ENCODE measurements at places on chromosomes 16 and 17.

- no peak for DNase-seq
These were observed 41.5 kb downstream of the NF1 start for GRCh38 chr17:31136319-31136718.

GRCh38 chr17:69949496-69949895 lies 125.5 kb upstream of the KCNJ16 start:
- DNase-seq = no peak

DNA sequence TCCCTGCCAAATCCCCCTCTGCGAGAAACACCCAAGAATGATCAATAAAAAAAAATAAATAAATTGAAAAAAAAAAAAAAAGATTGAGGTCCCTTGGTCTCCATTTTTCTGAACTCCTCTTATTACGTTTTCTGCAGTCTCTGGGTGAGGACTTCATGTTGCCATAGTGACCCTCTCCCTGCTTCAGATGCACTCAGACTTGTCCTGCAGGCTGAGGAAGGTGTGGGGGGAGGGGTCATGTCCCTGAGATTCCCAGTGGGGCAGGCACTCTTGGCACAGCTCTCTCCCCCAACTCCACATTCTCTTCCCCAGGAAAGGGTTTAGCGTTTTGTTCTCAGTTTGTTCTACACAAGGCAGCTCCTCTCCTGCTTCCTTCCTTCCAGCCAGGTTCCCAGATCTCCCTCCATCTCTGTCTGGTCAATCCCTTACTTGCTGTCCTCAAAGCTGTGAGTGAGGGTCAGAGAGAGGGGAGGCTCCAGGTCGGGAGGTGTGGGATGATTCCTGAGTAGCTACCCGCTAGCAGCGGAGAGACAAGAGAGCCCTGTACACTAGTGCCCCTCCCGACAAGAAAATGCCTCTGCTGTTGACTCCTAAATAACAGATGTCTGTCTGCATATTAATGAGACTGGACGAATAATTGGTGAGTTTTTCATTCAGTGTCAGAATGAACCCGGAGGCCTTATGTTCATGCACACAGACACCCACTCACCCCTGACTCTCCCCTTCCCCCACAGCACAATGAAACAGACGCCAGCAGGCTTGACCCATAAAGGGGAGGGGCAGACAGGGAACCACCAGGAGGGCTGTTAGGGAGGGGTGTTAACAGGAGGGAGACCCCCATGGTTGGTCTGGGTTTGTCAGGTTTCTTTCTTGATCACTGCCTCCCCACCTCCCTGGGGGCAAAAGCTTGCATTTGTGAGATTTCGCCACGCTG lies 9.2 kb downstream of the RND2 start:
- DNase-seq = no peak

DNA sequence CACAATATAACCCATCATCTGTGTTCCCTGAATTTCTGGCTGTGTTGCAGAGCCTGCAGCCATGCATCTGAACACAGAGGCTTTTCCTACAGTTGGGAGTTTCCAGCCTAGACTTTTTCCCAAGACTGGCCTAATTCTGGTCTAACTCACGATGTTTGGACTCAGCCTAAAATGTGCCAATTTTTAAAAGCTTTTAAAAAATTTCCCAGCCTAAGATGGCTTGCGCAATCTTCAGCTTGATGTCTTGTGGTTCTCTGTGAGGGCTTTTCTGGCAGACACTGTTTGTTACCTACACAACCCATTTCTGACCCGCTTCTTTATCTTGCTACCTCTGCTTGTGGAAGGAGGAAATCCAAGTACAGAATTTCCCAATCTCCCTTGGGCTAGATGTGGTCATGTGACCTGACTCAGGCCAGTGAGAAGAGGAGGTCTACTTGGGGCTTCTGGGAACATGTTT lies 72.7 kb upstream of the GAS7 start:
- no peak for DNase-seq

GRCh38 chr16:24150282-24150681 lies 105.9 kb upstream of the CACNG3 start:
- DNase-seq = no peak

- no peak for DNase-seq
These were observed 67.1 kb upstream of the METRNL start for GRCh38 chr17:83012200-83012785.

GRCh38 chr17:35488991-35489390 lies 40.4 kb upstream of the SLFN13 start:
- DNase-seq = no peak

- no peak for DNase-seq
These were observed 429 bp downstream of the KIF1C start for GRCh38 chr17:4998027-4998731.

DNA sequence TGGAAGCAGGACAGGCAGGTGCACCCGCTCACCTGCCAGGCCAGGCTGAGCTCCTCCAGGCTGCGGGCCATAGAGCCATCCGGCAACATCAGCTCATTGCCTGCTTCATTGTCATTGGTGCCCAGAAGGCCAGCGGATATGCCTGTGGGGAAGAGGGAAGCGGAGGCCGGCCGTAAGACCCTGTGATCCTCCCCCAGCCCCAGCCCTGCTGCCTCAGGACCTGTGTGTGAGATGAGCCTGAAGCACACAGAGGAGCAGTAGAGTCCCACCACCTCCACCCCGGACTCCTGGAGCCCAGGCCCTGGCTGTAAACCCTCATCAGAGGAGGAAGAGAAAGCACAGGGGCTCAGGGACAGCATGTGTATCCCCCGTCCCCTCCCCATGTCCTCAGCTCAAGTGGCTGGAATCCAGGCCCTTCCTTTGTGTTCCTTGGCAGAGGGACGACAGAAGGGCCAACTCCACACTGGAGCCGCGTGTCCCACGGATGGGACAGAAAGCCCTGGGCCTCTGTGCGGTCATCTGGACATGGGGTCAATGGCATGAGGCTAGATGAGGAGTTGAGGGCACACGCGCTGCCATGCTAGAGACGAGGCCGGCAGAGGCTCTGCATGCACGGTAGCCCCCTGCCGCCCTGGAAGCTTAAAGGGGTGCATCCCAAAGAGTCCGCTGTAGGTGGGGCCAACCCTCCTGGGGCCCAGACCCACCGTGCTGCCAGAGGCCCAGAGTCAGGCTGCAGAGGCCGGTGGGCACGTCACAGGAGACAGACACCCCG lies 39.1 kb downstream of the RMI2 start:
- DNase-seq = no peak

Measured in CD4-positive, alpha-beta T cell treated with Interleukin-10 for 1 hour (primary cell).